ENCODE measurements at places on chromosomes 6 and 20. TPM values are rescaled to one million over a fixed set of nuclear protein-coding genes. Genes with fewer than 3 reads are reported as not detected.

- no peak for DNase-seq
Measured at GRCh38 chr6:13998356-13998755, 73.6 kb downstream of the RNF182 start.

GRCh38 chr20:64090165-64090564 lies 6.0 kb upstream of the LKAAEAR1 start:
- DNase-seq, result no peak

RIOK1 gene
- polyA plus RNA-seq, result 21.0 TPM

CST2 gene
- polyA plus RNA-seq, result not detected

DNA sequence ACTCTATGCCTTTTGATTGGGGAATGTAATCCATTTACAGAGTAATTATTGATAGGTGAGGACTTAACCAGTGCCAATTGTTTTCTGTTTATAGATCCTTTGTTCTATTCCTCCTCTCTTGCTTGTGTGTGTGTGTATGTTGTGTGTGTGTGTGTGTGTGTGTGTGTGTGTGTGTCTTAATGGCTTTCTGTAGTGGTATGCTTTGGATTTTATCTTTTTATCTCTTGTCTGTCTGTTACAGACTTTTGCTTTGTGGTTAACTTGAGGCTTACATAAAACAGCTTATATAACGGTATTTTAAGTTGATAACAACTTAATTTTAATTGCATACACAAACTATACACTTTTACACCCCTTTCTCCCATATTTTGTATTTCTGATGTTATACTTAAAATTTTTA lies 54.7 kb downstream of the CDC5L start:
- no peak for DNase-seq

DNA sequence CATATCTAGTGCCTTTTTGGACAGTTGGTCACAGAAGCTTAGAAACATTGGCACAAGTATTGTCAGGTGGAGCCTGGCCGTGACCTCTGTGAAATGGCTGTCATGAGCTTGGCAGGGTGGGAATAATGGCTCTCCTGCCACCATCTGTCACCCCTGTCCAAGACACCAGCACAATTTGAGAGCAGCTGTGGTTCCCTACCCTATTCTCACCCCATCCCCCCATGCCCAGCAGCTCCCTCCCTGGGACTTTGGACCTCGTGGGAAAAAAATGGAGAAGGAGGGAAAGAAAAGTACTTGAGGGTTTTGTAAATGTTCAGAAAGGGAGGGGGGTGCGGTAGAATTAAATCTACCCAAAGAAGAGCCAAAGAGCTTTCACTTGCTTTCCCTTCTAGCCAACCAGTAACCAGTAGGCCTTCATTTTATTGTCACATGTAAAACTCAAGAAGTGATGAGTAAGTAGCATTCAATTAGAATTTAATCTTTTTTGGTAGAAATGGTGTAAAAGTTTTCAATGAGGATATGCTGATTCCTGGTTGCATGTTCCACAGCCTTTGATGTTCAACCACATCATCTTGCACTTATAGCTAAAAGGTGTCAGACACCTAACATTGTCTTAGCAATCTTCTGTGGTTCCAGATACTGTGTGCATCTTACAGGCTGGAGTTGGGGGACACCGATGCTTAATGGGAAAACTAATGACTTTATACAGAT lies 263.5 kb upstream of the TAB2 start:
- DNase-seq, result no peak

GRCh38 chr6:47308552-47309290 lies 984 bp downstream of the TNFRSF21 start:
- DNase-seq, result peak; percentile 32

DNA sequence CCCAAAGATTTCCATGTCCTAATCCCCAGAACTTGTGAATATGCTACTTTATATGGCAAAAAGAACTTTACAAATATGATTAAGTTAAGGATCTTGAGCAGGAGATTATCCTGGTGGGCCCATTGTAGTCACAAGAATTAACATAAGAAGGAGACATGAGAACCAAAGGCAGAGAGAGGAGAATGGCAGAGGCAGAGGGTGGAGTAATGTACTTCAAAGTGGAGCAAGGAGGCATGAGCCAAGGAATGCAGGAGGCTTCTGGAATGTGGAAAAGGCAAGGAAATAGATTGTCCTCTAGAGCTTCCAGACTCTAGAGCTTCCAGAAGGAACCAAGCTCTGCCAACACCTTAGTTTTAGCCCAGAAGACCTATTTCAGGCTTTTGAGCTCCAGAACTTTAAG lies 147.4 kb downstream of the MOXD1 start:
- no peak for DNase-seq

GRCh38 chr20:62782149-62782892 lies 14.0 kb upstream of the MRGBP start:
- no peak for DNase-seq

- DNase-seq, result no peak
Measured at GRCh38 chr6:18280084-18280483, 15.8 kb upstream of the DEK start.

SLC22A16 gene
- 0.45 TPM for polyA plus RNA-seq

TPD52L1 gene
- polyA plus RNA-seq, result 64.3 TPM

- no peak for DNase-seq
Measured at GRCh38 chr6:19896693-19897010, 59.5 kb downstream of the ID4 start.

- peak; percentile 23 for DNase-seq
Measured at GRCh38 chr20:33933469-33933909, 60.2 kb upstream of the RALY start.

TDRD6 gene
- 0.76 TPM for polyA plus RNA-seq

DNA sequence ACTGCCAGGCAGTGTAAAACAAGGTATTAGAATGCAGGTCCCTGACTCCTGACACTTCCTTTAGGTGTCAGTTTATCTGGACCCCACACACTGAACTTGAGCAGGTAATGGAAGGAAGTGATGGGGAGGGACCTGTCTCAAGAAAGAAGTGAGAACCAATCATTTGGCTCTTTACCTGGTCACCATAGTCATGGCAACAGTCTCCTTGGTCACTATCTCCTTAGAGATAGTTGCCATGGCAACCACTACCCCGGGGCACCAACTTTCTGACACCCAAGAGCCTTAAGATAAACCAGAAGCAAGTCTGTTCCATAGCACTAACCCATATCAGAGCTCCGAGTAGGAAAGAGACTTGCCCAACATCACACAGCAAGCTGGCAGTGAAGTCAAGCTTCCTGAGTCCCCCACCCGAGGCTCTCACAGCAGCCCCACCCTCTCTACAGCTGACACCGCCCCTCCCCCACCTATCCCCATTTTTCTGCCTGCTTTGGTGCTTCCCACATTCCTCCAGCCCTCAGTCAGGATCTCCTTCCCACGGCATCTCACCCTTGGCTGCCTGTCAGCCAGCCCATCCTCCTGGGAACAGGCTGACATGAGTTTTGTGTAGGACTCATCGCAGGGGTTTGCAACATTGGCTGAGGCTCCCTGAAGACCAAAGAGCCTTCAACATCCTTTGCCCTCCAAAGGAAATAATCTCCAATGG lies 16.3 kb upstream of the HM13 start:
- DNase-seq, result no peak

- DNase-seq, result no peak
Measured at GRCh38 chr20:36737183-36737499, 8.7 kb downstream of the NDRG3 start.

- DNase-seq, result no peak
Measured at GRCh38 chr6:110095101-110095500, 84.4 kb downstream of the WASF1 start.

DNA sequence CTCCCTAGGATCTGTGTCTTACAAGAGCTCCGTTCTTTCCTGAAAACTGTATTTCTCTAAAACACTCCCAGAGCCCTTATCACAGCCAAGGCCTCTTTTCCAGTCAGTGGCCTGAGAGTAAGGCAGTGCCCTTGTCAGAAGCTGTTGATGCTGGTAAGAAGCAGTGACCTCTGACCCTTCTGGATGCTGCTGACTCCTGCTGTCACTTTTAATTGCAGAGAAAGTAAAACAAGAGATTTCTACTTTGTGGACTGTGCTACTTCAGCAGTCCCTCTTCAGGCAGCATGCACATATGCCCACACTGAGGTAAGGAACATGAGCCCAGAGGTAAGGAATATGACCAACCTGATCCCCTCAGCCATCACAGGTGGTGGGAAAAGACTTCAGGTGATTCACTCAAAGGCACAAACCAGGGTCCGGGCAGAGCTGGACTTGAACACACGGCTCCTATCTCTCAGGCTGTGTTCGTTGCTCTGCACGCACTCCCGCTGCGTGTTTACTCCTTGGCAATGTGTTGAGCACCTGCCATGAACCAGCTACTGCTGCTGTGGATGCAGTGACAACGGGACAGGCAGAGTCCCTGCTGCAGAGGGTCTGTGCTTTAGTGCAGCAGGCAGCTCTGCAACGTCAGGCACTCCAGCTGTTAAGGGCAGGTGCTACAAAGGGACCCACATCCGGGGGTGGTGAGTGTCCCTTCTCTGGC lies 201.9 kb upstream of the CST7 start:
- DNase-seq, result no peak

DNA sequence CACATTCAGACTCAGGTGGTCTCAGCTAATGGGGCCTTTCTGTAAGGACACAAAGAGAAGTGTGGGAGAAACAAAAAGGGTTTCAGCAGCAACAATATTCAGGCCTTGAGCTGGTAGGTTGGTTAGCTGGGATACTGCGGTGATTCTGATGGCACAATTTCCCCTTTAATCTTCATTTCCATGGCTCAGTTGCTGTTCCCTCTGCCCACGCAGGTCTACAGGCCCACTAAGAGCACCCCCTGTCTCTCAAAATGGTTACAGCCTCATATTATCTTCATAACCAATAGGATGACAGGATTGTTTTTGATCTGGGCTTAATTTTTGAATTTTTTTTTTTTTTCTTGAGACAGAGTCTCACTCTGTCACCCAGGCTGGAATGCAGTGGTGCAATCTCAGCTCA lies 48.9 kb downstream of the MYB start:
- no peak for DNase-seq

GRCh38 chr6:63352544-63353285 lies 32.9 kb upstream of the LGSN start:
- peak; percentile 53 for DNase-seq

NANP gene
- 2.4 TPM for polyA plus RNA-seq

DNA sequence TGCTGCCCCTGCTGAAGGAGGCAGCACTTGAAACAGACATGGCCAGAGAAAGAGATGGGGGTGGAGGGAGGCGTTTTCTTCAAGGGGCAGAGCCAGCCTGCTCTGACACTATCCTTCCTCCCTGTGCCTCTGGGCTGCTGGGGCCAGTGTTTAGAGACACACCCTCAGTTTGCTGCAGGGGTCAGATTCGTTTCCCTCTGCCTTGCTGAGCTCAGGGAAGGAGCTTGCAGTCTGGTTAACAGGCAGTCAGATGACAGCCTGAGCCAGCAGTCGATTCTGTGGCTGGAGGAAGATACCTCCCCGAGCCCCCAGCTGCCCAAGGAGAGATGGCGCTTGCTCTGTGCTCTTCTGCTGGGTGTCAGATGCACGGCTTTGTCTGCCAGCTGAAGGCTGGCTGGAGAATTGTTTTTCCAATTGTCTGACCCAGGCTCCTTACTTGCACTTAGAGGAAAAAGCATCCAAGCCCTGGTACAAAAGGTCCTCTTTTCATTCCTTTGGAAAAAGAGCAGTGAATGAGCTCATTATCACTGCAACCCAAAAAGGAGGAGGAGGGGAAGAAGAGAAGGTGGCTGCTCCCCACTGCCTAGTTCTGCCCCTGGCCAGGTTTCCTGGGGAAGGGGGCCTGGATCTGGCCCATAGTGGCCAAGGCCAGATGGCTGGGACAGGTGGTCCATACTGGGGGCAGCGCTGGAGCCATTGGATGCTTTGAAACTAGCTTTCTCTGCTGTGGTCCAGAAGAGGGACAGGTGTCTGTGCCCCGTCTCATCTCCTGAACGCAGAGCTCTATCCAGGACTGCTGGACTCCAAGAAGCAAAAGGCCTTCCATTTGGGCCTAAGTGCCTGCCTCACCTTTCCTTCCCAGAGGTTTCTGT lies 88.2 kb downstream of the TCP11 start:
- DNase-seq, result peak; percentile 68

GRCh38 chr20:5977223-5977622 lies 26.8 kb downstream of the MCM8 start:
- no peak for DNase-seq

DNA sequence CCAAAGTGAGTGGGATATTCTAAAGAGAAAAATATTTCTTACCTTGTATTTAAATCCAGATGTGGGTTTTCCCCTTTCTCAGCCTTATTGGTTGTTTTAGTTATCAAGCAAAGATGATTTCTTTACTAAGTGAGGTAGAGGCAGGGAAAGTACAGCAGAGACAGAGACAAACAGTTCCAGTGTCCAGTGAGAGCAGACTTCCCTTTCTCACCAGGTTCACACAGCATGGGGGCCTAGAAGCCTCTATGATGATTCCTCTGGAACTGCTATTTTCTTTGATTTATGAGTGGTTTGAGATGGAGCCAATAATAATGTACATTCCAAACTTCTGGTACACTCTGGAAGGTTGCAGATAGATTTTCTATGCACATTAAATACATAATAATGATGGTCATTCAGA lies 234.0 kb upstream of the MARCKS start:
- no peak for DNase-seq

GRCh38 chr6:74070091-74070490 lies 374.1 kb downstream of the CD109 start:
- no peak for DNase-seq

DNA sequence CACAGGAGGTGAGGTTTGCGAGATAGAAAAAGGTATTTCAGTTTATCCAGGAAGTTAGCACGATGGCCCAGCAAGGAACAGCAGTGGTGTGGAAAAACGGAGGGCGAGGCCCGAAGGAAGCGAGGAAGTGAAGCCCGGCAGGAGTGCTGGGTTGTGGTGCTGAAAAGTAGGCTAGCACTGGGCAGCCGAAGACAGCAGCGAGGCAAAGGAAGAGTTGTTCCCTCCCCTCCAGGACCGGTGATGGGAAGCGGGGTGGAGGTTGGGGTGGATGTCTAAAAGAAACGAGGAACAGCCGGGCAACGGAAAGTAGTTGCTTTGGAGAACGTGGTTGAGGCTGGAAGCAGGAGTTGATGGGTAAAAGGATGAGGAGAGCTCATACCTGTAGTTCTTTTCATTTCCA lies 1.4 kb downstream of the METTL24 start:
- DNase-seq, result no peak

LRRC73 gene
- polyA plus RNA-seq, result not detected

CCND3 gene
- 91.3 TPM for polyA plus RNA-seq
